ENCODE measurements at places on chromosomes 13 and 19.

DNA sequence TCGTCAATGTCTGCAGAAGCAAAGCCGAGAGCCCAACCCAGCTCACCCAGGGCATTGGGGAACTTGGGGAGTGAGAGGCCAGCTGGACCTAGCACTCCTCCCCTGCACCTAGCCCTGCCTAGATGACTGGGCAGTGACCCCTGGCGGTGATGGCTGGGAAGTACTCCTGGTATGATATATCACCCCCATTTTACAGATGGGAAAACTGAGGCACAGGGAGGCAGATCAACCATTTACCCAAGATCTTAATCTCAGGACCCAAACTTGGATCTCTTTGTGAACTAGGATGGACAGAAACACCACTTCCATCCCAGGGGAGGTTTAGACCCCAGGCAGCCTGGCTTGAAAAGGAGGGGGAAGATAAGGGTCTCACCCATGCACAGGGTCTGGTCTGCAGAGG, 43.5 kb downstream of the CCL25 start:
- no peak for DNase-seq

DNA sequence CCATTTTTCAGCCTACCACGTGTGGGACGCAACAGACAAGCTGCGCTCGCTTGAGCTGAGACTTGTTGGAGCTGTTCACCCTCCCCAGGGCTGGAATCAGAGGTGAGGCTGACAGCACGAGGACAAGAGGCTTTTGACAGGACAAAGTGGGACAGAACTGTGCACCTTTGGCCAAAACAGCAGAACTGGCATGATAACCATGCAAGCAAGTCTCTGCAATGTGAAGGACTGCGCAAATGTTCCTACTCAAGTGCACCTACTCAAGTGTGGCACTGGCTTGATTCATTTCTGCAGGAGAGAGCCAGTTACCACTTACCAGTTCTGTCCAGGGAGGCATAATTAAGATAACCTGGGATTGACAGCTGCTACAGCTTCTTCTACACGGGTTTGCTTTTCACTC, 62.2 kb upstream of the TM9SF2 start:
- DNase-seq, result no peak

- no peak for DNase-seq
Observed at GRCh38 chr19:45235485-45235884, 9.7 kb downstream of the EXOC3L2 start.

- no peak for DNase-seq
Observed at GRCh38 chr13:45713721-45714120, 11.6 kb downstream of the CBY2 start.

DNA sequence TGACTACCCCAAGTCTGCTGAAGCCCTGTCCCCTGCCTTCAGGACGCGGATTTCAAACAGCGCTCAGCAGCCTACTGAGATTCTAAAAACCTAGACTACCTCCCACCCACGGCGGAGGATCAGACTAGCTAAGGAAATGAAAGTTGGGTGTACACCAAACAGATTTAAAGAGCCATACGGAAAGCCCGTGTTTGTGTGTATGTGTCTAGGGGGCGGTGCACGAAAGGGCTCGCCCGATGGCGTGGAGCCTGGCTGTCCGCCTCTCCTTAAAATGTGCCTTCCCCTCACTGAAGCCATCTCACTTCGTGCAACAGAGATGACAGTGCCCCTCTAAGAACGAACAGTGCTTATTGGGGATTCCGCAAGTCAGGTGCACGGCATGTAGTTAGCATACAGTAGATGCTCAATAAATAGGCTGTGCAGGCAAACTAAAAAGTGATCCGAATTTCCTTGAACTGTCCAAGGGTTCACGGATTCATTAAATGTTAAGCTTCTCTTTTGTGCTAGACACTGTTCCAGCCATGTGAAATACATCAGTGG, 639 bp downstream of the LENG1 start:
- no peak for DNase-seq

DNA sequence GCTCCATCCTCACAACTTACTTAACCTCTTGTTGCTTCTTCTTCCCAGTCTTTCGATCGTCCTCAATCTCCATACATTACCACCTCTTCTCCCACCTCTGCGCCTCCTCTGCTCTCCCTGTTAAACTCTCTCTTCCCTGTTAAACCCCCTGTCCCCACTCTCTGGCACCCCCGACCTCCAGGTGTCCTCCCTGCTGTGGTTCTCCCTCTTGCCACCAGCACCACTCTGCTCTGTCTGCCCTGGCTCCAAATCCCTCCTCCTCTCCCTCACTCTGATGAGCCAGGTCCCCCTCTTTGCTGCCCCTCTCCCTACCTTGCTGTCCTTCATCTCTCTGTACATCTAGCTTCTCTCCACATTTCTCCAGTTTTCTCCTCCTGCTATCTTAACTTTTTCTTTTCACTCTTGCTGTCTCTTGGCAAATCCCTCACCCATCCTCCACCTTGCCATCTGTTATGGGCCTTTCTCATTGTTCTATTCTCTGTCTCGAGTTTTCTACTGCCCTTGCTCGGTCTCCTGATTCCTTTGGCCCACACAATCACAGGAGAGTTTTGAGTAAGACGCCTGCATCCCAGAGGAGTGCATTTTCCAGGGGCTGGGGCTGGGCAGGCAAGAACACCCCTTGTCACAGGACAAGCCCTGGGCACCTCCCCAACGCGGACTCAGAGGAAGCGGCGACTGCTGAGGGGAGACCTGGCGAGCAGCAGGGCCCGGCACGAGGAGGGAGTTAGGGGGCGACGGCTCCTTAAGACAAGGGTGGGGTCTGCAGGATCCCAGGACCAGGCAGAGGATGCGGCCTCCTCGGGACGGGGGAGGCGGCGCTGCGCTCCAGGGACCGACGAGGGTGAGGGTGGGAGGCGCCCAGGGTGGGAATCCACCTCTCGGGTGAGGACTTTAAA, 21.4 kb upstream of the ERVV-1 start:
- no peak for DNase-seq
